ENCODE measurements at places on chromosomes 3 and 15. TPM values are rescaled to one million over a fixed set of nuclear protein-coding genes. Genes with fewer than 3 reads are reported as not detected.

Gene GRAMD1C
- 0.76 TPM for total RNA-seq

Gene ABI3BP
- 0.80 TPM for total RNA-seq

Gene ATP2B2
- total RNA-seq = 0.19 TPM

DNA sequence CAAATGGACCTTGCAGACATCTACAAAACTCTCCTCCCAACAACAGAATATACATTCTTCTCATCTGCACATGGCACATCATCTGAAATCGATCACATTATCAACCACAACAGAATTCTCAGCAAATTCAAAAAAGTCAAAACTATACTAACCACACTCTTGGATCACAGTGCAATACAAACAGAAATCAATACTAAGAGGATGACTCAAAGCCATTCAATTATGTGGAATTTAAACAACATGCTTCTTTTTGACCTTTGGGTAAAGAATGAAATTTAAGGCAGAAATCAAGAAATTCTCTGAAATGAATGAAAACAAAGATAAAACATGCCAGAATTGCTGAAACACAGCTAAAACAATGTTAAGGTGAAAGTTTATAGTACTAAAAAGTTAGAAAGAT lies 358.1 kb downstream of the NSUN3 start:
- DNase-seq = no peak

DNA sequence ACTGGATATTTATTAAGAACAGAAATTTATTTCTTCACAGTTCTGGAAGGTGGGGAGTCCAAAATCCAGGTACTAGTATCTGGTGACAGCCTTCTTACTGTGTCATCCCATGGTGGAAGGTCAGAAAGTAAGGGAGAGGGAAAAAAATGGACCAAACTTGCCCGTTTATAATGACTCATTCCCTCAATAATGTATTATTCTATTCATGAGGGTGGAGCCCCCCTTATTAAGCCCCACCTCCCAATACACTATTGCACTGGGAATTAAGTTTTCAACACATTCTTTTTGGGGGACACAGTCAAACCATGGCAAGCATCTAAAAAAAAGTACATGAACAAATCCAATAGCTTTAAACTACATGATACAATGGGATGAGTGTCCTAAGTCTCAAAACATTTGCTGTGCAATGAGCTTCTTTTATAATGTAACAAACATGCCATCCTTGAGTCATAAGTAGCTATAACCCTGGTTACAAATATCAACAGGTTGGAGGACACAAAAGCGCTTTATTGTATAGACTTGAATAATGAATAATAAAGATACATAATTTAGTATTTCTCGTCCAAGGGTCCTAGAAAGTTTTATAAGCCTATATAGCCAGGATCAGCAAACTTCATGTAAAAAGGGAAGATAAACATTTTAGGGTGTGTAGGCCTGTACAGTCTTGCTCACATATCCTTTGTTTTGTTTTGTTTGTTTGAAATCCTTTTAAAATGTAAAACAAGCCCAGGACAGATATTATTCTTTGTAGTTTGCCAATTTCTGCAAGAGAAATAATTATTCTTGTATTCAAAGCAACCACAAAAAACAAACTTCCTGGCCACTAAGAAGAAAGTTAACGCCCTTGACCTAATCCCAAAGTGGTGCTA lies 160.6 kb upstream of the RAP2B start:
- DNase-seq = no peak

DNA sequence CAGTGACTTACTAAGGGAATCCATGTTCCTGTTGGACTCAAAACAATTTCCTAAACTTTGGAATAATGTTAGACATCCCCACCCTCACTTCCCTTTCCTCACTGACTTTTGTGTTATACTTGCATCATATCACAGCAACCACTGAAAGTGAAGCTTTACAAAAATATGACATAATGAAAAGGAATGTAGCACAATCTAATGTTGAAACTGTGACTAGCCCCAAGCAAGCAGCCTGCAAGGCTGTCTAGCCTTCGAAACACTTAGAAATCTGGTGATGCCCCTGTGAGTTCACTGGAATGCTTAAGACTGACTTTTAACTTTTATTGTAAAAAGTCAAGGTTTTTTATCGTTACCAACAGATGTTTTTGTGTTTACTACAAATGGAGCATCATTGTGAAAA lies 203.7 kb upstream of the ZNF385D start:
- DNase-seq = no peak

DNA sequence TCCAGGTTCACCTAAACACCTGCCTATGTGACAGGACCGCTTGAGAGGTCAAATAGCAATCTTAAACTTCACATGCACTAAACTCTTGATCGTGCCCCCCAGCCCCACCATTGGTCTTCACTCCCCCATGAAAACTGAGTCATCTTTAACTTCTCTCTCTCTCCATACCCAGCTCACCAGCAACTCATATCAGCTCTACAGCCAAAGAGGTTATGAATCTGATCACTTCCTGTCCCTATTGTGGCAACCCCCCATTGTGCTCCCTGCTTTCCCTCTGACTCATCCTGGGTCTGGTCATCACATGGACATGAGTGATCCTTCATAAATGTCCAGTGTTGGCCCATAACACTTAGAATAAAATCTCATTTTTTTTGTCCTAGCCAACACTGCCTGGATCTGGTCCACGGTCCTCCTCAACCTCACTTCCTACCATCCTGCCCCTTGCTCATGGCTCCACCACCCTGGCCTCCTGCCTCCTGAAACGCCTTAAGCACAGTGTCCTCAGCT lies 103.4 kb upstream of the HACD2 start:
- no peak for DNase-seq

Gene STXBP5L
- 0.33 TPM for total RNA-seq

DNA sequence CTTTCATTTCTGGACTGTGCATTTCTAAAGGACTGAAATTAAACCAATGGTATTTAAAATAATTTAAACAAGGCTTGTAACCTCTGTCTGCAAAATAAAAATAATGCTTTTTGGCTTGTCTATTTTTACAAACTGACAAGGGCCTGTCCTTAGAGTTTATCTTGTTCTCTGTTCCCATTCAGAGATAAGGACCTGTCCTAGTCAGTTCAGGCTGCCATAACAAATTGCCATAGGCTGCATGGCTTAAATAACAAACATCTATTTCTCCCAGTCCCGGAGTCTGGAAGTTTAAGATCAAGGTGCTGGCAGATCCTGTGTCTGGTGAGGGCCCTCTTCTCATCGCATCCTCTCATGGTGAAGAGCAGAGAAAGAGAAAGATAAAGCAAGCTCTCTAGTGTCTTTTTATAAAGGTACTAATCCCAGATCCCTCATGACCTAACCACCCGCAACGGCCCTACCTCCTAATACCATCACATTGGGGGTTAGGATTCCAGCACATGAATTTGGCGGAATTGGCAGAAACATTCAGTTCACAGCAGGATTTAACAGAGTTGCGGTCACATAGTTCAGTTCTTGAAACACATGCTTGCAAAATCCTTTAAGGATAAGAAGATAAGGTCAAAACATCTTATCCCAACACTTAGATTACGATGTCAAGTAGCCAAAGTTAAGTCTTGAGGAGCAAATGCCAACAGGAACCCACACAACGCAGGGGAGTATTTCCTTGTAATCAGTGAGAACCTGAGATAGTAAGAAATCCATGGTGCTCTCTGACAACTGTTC lies 17.8 kb downstream of the KBTBD8 start:
- no peak for DNase-seq

- DNase-seq = no peak
These were observed 51.3 kb upstream of the FBN1 start for GRCh38 chr15:48696627-48697312.

DNA sequence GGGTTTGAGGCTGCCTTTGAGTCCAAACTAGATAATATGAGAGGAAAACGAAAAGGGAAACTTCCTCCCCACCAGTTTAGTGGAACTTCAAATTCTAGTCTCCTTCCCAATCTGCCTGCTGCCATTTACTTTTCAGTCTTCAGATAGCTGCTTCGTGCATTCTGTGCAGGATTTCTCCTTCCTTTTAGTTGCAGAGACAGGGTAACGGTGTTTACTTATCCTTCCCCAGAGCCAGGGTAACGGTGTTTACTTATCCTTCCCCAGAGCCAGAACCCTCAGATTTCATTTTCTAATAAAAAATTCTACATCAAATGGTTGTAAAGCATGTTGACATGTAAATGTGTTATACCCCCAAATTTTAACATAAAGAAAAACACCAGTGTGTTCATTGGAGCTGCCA lies 282.6 kb downstream of the VPS13C start:
- DNase-seq = no peak

DNA sequence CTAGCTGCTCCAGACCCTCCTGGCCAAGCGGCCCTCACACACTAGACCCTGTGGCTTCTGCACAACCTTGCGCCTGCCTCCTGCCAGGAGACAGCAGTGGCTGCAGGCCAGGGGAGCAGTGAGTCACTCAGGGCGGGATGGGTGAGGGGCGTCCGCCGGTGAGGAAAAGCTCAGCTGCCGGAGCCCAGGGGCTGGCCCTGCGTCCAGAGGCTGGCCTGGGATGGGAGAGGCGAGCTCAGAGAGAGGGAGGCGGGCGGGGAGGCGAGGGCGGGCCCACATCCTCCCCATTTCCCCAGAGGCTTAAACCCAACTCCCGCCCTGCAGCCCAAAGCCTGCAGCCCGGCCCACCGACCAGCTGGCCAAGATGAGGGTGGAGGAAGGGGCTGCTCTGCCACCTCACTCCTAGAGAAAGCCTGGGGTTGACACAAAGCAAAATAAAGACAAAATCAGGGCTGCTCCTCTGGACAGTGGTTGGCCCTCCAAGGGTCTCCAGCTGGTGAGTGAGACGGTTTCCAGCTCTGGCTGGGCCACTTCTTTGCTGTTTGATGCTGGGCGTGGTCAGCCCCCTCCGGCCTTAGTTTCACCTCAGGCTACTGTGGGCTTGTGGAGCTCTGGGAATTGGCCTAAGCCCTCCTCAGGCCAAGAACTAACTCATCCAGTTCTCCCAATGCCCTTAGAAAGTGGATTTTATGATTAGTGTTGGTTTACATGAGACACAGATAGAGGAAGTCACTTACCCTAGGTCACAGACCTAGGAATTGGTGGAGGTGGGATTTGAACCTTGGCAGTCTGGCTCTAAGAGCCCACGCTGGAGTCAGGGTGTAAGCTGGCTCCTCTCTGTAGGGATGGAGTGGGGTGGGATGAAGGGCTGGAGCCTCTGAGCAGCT lies 50.6 kb downstream of the IQSEC1 start:
- no peak for DNase-seq

- DNase-seq = no peak
These were observed 210.0 kb upstream of the PPP2R3A start for GRCh38 chr3:135755330-135756105.

DNA sequence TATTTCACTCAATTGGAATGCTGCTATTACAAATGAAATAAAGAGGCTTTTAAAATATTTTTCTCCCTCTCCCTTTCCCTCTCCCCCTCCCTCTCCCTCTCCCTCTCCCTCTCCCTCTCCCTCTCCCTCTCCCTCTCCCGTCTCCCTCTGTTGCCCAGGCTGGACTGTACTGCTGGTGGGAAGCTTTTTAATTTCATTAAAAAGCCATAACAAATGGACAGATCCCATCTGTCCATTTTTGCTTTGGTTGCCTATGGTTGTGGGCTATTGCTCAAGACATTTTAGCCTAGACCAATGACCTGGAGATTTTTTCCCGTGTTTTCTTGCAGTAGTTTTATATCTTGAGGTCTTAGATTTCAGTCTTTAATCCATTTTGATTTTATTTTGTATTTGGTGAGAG lies 107.2 kb upstream of the LRRC3B start:
- DNase-seq = no peak

- DNase-seq = no peak
These were observed 314.2 kb downstream of the ZNF385D start for GRCh38 chr3:21436835-21437234.

DNA sequence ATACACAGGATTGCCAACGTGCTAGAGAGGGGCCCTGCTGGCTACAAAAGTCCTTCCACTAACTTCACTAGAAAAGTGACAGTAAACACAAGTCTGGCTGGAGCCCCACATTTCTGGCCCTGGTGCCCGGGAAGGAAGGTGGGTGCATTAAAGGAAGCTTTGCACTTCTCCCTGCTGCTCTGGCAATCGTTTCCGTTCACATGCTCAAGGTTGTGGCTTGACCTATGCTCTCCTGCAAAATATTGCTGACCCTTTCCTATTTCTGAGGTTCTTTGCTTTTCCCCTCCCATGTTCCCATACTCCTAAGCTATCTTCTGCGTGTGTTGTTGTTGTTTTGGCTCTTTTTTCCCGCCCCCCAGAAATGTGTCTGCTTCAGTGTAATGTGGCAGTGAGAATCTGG lies 9.1 kb upstream of the CCR3 start:
- DNase-seq = no peak

- DNase-seq = no peak
These were observed 684 bp downstream of the SLTM start for GRCh38 chr15:58932710-58933280.
